Amygdala (tissue), 56 donors: ENCODE measurements at places on chromosomes 5 and 9.

DNA sequence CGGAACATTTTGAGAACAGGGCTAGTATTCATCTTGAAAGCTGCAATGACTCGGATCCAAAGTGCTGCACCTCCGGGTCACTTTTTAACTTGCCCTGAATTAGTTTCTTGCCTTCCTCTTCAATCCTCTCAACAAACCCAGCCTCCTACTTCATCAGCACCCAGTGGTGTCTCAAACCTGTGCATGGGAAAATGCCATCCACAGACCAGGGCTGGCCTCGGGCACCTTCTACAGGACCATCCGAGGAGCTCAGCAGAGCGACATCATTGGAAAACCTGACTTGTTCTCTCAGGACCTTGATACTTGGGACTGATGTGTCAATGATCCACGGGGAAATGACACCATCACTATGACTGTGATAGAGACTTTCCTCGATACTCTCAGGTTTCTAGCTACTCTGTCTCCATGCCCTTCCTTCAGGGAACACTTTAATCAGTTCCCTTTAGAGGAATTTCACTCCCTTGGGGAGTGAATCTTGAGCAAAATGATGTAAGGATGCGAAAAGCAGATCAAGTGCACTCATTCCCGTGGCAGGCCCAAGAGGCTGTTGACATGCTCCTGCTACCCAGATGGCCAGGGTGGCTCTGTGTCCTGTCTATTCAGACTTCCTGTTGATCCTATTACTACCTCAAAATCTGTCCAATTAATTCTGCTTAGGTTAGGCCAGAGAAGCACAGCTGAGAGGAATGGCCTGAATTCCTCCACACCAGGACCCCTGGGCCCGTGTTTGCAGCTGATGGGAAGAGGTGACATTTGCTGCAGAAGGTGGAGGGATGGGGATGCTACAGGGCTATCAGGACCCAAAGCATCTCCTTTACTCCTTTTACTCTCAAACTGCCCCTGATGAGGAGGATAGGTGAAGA, 96.5 kb upstream of the SLC25A48 start:
- DNase-seq: no peak

DNA sequence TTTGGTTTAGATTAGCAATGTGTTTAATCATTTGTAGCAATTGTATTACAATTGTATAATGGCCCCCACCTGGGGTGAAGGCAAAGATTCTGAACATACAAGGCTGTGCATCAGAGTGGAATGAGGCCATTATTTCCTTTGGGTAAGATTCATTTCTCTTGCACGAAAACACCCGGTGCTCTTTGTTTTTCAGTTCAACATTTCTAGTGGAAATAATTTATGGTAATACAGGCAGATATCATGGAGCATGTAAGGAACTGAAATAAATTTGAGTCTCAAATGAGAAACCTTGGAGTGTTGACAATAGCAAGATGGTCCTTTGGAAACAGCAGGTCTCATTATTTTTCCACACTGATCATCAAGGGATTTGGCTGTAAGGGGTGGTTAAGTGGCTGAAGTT, 475.9 kb downstream of the GABRG2 start:
- no peak for DNase-seq

DNA sequence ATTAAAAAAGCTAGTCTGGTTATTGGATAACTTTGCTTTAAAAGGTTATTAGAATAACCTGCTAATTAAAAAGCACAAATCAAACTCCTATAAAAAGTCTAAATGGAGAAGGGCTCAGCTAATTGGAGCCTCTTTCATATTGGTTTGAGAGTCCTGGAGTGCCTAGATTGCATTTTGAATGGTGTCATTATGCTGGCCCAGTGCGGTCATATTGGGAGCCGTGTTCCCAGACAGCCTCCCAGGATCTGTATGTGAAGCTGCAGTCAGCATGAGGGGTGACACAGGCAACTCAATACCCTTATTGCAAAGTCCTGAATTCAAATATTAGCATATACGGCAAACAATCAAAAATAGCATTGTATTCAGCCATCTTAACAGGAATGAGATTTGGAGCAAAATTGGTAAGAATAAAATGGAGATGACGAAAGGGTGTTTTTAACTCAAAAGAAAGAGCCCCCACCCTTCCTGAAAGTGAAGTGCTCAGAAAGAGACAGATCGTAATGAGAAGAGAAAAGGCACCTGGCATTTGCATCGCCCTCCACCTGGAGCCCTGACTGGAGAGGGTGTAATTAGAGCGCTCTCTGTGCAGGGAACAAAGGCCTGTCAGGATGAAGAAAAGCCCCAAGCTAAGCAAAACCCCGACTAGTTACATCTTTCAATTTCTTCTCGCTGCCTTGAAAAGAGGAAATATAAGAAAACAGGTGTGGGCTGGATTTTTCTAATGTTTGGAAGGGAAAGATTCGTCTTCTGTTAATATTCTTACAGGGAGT, 621.0 kb upstream of the ADAMTS16 start:
- DNase-seq: no peak

DNA sequence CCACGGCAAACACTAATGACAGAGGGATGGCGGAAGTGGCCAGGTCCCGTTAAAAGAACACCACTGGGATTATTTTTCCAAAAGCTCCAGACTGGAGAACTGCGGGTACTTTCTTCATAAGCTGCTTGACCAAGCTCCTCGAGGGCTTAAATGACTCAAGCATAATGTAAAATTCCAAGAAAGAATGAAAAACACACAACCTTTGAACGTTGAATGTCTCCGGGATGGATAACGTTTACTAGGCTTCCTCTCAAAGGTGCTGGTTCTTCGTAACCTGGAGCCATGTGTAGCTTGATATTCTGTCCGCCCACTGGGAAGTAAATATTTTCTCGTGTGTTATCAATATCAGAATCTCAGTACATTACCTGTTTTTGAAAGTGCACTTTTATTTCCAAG, 67.6 kb downstream of the EPB41L4B start:
- no peak for DNase-seq

DNA sequence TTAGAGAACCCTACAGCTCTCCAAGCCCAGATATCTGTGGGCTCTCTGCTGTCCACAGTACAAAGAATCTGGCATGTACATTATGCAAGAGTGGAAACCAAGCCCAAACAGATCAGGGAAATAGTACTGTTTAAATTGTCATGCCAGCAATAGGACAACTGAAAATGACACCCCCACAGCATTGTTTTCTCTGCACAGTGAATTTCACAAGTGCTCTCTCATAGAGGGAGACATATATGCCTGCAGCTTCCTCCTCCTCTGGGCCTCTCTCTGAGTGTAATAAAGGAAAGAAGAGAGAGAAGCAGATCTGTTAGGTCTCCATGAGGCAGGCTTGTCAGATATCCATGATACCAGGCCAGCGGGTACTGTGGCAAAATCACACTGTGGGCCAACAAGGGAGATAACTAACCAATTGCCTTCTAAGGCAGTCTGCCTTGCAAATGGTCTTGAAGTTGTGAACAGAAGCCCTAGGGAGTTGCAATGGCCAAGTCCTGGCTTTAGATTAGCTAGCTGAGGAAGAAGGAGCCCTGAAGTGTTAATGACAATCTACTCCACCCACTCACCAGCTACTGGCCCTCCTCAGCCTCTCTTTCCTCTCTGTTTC, 54.4 kb upstream of the JMY start:
- no peak for DNase-seq

DNA sequence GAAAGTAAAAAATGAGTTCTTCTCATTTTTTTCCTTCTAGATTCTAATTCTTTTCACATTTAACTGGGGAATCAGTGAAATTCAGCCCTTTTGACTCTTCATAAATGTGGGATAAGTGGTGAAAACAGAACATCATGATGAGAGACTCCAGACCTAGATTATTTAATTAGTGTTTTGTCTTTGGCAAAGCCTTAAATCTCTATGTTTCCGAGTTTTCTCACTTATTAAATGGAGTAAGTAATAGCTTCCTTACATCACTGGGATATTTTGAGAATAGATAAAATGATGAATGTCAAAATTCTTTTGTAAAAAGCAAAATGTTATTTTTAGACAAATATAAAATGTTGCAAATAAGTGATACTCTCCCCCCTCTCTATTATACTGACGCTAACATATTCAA, 468.6 kb upstream of the ARRDC3 start:
- no peak for DNase-seq

DNA sequence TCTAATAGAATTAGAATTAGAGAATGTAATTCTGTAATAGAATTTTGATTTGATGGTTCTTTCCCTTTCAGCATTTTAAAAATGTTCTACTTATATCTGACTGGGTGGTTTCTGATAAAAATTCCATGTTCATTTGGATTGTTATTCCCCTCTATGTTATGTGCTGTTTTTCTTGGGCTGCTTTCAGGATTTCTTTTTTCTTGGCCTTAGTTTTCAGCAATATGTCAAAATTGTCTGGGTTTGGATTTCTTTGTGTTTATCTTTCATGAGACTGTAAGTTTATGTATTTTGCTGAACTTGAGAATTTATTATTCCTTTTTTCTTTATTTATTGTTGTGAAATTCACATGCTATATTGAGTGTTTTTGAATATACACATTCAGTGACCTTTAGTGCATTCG, 189.1 kb downstream of the RANBP17 start:
- DNase-seq: no peak

DNA sequence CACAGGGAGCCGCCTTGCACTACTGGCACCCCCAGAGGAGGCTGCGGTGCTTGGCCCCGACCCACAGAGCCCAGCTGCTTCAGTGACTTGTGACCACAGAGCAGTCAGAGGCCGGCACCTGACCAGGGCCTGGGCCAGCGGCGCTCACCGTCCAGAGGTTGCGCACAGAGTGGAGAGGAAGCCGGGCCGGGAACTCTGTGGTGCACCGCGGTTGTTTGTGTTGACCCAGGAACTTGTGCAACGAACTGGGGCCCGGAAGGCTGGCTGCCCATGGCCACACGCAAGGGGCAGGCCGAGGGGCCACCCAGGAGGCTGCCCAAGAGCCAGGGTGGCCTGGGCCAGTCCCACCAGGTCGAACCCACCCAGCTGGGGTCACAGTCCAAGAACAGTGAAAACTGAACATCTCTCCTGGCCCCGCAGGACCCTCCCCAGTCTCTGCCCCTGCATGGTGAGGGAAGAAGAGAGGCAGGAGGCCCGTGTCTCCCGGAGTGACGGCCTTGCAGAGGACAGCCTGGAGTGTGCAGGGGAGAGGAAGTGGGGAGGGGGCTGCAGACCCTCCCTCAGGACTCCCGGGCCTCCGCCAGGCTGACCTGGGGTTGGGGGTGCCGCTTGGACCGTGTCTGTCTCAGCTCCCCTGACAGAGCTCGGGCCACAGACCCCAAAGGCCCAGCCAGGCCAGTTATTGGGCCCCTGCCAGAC, 42.8 kb upstream of the EGFL7 start:
- DNase-seq: no peak

DNA sequence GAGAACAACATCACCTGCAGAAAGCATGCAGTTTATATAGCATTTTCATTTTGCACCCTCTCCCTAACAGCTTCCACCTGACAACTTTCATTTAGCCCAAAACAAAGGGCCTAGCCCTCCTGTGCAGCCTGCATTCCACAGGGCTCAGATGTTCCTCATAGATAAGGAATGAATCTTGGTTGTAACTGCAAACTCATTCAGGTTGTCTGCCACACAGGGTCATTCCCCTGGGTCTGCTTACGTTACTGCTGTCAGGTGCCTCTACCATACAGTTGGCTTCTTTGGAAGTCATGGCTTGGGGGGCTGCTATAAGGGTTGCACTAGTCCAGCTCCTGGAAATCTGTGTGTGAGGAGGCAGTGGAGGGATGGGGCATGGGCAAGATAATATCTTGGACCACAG, 2.7 kb upstream of the DCP2 start:
- DNase-seq: no peak

DNA sequence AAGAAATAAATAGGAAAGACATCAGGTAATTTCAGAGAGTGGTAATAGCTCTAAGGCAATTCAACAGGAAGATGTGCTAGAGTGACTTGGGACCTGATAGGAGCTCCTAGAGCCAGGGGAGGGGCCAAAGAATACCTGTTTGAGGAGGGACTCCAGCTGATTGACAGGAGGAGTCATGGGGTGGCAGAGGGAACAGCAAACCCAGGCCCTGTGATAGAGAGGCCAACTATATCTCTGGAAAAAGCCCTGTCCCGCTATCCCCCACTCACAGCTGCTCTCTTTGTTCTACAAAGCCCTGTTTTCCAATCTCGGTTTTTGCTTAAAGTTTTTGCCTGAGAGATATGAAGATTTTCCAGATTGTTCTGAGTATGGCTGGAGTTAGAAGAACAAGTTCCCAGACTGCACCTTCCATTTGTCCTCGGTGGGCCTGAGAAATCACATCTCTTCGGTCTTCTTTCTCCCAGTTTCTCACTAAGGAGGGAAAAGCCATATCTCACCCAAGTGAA, 9.0 kb upstream of the NSD1 start:
- no peak for DNase-seq

GRCh38 chr5:171152382-171152781, 156.7 kb upstream of the TLX3 start:
- DNase-seq: no peak

DNA sequence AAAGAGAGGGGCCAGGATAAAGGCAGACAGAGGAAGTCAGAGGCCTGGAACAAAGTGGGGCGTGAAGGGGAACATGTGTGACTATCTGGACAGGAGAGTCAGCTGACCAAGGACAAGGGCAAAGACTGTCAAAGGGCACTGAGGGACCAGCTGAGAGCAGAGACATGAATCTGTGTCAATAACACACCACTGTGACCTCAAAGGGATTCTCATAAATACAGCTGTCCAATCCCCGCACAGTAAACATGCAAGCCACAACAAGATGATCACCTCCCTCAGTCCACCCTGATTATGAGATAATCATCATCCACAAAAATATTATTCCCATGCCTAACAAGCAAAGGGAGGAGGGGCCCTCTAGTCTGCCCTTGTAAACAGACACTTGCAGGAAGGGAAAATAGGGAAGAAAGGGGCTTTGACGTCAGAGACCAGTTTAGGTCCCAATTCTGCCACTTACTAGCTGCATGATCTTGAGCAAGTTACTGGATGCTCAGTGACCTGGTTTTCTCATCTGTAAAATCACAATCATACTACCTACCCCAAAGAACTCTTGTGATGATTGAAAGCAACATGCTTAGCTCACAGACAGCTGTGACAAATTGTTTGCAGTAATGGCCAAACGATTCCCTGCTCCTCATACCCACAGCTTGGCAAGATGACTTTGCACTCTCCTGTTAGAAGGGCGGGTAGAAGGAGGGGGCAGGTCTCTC, 41.8 kb downstream of the RAPGEF1 start:
- DNase-seq: no peak

DNA sequence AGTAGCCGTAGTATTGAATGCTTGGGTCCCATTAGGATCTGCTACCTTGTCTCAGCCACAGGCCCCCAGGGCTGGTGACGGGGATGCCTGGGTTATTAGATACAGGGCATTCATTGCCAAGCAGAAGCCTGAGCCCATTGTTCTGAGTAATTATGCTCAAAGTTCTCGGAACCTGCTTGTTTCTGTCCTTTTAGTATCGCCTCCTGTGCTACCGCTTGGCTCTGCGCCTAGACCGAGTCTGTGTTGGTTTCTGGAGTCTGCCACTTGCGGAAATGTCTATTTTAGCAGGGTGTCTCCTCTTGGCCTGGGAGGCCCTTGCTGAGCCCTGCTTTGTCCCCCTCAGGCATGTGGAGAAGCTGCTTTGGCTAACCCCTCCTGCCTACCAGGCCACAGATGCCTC, 506.1 kb downstream of the BNC2 start:
- no peak for DNase-seq
